ENCODE measurements at places on chromosomes 1 and 21.

GRCh38 chr1:185996211-185996610 lies 262.0 kb downstream of the HMCN1 start:
- no peak for DNase-seq

- no peak for DNase-seq
These were observed 213.7 kb downstream of the PBX1 start for GRCh38 chr1:164772635-164773034.

DNA sequence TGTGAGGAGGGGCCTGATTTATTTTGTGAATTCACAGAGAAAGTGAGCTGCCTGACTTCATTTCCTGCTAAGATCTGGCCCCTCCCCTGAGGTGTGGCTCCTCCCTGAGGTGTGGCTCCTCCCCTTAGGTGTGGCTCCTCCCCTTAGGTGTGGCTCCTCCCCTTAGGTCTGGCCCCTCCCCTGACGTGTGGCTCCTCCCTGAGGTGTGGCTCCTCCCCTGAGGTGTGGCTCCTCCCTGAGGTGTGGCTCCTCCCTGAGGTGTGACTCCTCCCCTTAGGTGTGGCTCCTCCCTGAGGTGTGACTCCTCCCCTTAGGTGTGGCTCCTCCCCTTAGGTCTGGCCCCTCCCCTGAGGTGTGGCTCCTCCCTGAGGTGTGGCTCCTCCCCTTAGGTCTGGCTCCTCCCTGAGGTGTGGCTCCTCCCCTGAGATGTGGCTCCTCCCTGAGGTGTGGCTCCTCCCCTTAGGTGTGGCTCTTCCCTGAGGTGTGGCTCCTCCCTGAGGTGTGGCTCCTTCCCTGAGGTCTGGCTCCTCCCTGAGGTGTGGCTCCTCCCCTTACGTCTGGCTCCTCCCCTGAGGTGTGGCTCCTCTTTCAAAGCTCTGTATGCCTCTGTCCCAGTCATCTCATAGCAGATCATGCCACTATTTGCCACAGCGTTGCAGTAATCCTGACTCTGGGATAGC lies 26.9 kb upstream of the LRRC3 start:
- peak; percentile 82 for DNase-seq

DNA sequence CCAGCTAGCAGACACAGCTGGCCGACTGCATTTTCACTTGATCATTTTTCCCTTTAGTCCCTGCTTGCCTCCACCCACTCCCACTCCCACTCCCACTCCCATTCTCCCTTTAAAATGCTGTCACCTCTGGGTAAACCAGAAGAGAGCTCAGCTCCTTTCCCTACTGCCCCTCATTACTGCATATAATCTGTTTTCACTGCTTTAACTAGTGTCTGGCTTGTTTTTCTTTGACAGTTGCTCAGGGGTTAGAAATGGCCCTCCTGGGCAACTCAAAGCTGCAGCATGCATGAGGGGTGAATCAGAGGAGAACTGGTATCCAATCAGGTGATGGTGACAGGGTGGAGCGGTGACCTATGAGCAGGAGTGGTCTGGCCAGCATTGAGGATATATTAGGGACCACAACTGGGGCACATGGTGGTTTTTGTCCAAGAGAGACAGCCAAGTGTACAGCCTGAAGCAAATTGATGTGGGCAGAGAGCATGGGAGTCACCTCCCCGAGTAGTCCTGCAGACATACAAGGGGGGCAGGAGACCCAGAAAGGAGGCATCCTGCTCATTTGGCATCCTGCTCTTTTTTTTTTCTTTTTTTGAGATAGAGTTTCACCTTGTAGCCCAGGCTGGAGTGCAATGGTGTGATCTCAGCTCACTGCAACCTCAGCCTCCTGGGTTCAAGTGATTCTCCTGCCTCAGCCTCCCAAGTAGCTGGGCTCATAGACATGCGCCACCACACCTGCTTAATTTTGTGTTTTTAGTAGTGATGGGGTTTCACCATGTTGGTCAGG lies 42.6 kb upstream of the SRSF10 start:
- no peak for DNase-seq

- DNase-seq, result peak; percentile 71
These were observed 141.8 kb downstream of the NEK7 start for GRCh38 chr1:198298640-198299039.
